ENCODE measurements at places on chromosomes 5 and 9.

GRCh38 chr9:33623658-33624586 lies 99.9 kb downstream of the ANKRD18B start:
- no peak for DNase-seq

DNA sequence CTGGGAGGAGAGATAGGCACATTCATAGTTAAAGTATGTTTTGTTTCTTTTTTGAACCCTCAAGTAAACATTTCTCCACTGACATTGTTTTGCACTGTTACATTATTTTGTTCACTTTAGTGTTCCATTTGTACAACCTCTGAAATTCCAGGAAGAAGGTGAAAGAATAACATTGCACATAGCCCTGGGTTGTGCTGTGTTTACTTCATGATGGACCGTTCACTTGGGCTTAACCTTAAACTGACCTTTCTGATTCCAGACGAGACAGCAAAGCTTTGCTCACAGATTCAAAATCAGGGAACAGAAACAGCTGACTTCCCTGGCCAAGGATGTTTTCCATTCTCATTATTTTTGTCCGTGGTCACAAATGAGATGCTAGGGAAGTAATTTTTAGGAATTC lies 42.8 kb upstream of the GDNF start:
- no peak for DNase-seq

- no peak for DNase-seq
Observed at GRCh38 chr5:37816331-37816730, 23.5 kb downstream of the GDNF start.

DNA sequence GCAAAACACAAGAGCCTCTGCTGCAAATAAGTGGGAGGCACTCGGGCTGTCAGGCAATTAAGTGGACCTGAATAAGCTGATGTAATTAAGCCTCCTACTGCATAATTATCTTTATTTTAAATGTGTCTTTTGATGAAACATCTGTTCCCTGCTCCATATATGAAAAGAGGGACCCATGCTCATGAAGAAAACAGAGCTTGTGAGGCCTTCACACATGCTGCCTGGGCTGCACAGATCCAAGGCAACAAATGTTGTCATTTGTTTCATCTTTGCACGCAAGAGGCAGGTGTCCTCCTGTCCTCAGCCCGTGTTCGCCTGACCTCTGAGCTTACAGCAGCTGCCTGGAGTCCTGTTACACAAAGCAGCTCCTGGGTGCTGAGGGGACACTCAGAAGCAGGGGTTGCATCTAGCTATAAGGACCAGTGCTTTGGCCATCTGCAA lies 381.1 kb downstream of the ZNF608 start:
- DNase-seq, result no peak

- no peak for DNase-seq
Observed at GRCh38 chr5:157494178-157494832, 34.3 kb downstream of the NIPAL4 start.

GRCh38 chr9:99253134-99253533 lies 31.1 kb downstream of the SEC61B start:
- no peak for DNase-seq

DNA sequence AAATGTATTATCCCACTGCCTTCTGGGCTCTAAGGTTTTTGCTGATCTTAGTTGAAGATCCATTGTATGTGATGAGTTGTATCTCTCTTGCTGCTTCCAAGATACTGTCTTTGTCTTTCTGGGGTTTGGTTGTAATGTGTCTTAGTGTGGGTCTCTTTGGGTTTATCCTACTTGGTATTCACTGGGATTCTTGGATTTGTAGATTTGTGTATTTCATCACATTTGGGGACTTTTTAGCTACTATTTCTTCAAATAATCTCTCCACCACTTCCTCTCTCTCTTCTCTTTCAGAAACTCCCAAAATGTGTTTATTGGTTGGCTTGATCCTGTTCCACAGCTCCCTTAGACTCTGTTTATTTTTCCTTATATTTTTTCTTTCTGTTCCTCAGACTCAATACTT lies 26.5 kb downstream of the IL31RA start:
- no peak for DNase-seq

- no peak for DNase-seq
Observed at GRCh38 chr5:180785794-180786221, 16.8 kb downstream of the MGAT1 start.

DNA sequence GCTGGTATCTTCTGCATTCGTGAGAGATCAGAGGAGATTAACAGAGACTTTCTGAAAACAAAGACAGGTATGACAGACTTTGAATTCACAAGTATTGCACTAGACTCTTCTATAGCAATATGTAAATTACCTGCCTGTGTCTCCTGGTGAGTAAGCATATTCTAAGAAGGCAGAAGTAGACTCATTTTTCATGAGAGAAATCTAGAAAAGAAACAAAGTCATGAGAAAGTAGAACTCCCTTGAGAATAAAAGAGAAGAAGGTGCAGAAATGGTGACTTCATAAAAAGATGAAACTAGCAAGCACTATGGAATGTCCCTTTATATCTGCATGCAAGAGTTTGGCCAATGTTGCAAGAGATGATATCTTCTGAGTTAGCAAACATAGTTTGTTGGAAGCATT lies 419.8 kb downstream of the DMRT2 start:
- no peak for DNase-seq

DNA sequence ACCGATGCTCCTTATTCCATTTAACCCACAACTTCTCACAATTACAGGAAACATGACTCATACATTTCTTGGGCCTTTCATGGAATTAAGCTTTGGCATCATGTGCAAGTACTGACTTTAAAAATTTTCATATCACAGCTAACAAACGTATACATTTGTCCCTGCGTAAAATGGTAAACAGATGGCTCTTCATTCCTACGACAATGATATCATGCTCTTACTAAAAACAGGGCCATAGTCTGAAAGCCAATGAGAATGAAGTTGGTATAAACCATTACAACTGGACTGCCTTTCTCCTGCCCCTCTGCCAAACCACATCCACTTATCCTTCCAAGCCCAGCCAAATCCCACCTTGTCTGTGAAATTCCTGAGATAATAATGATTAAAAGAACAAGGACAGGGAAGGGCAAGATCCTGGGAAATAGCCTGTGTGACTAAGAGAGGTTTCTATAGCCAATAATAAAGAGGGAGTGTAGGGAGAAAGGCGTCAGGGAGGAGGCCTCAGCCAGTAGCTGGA lies 44.9 kb upstream of the ZNF366 start:
- no peak for DNase-seq

DNA sequence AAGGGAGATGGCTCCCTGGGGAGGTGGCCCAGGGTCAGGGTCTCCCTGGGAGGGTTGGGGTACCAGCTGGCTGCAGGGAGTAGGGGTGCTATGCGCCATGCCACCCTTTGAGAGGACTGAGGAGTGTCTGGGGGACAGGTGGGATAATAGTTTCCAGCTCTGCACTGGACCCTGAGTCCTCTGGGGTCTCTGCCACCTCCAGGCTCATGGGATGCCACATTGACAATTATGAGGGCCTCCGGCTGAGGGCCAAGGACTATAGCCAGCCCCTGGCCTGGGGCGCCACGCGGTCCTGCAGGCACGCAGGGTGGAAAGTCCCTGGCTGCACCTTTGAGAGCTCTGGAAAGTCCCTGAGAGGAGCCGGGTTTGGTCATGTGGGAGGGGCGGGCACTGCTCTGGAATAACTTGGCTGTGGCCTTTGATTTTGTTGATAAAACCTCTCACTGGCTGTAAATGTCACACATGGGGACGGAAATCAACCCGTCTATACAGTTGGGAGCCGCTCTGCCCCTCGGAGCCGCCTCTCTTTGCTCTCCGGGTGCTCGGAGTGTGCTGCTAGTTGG lies 16.0 kb downstream of the TRAF2 start:
- no peak for DNase-seq

DNA sequence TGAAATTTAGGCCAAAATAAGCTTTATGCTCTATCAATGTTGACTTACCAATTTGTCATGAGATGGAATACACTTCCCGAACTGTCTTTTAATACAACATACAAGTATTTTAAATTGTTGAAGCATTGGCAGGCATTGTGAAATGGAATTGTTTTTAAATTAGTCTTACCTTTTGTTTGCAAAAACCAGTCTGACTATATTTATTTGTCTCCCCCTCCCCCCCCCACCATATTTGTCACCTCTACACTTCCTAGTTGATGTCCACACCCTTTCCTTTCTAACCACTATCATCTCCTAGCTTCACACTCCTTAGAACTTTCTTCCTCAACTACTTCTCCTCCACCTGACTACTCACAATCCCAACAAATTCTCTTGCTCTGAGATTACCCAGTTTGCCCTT lies 40.9 kb downstream of the FAF2 start:
- DNase-seq, result no peak

DNA sequence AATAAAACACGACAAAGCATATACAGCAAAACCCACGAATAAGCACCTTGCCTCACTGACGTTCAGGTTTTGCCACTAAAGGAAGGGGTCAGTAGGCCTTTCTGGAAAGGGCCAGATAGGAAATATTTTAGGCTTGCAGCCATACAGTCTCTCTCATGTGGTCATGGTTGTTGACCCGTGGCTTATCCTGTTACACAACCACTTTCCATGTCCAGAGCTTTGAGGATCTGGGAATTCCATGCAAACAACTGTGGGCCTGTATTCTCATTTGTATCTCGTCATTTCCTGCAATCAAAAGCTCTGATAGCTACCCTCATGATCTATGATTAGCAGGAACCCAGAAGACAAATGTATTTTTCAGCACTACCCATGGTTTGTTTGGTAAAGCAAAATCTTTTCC lies 108.3 kb downstream of the DRD1 start:
- DNase-seq, result no peak

DNA sequence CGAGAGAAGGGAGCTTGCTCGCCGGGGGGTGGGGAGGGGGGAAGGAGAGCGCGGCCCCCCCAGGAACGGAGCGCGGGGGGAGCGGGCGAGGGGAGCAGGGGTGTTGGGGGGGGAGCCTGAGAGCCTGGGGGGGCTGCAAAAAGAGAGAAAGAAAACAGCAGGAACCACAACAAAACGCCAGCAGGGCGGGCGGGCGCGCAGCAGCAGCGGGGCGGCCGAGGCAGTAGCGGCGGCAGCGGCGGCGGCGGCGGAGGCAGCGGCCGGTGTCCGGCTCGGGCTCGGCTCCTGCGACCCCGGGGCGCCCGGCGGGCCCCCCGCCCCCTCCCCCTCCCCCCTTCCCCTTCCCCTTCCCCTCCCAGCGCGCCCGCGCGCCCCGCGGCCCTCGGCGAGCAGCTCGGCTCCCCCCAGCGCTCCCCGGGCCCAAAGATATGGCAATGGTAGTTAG lies 1.6 kb downstream of the NR2F1 start:
- DNase-seq, result no peak

GRCh38 chr5:118862596-118862995 lies 125.8 kb downstream of the DTWD2 start:
- DNase-seq, result no peak

DNA sequence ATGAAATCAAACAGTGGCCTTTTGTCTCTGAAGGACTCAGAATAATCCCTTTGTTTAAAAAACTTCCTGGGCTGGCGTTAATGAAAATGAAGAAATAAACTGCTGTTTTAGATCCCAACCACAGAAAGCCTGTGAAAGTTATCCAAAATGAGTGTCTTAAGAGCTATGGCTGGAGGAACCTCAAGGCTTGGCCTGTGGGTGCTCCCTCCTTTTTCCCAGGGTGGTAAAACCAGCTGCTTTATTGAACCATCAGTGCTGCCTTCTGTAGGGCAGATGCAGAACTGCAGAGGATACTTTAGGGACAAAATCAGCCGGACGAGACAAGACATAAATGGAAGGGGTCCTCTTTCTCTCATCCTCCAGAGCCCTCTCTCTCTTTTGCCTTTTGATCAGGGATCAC lies 100.9 kb downstream of the SMARCA2 start:
- DNase-seq, result no peak

- DNase-seq, result no peak
Observed at GRCh38 chr5:32551194-32551593, 34.2 kb upstream of the SUB1 start.

DNA sequence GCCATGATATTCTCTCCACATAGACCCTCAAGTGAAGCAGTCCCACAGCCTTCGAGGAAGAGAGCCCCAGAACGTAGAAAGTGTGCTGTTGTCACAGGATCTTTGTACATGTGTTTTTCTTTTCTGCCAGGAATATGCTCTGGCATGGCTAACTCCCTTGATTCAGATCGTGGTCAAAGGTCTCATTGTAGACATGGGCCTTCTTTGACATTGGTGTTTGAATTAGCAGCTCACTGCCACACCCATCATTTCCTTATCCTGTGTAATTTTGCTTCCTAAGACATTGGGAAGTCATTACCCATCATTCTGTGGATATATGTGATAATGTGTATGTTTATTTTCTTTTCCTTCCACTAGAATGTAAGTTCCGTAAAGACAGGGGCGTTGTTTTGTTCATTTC lies 25.5 kb downstream of the MTRR start:
- DNase-seq, result no peak

Data from brain pericyte (primary cell).